ENCODE measurements at places on chromosomes 16 and 17. TPM values are rescaled to one million over a fixed set of nuclear protein-coding genes. Genes with fewer than 3 reads are reported as not detected.

- no peaks in the 10 kb centered on the region for H3K36me3 ChIP-seq
- no peak for DNase-seq
- no peak overlapping the region for H3K27ac ChIP-seq
- H3K27me3 ChIP-seq, result no peaks in the 10 kb centered on the region
- no peaks in the 10 kb centered on the region for H3K4me1 ChIP-seq
Observed at GRCh38 chr16:84027625-84028024, 15.0 kb downstream of the SLC38A8 start.

GRCh38 chr16:72824761-72825160 lies 223.2 kb downstream of the ZFHX3 start:
- peaks cover 4% of the 10 kb centered on the region for H3K4me1 ChIP-seq
- H3K27ac ChIP-seq, result no peak overlapping the region
- no peak for DNase-seq
- no peaks in the 10 kb centered on the region for H3K27me3 ChIP-seq
- no peak overlapping the region for H3K4me3 ChIP-seq

GRCh38 chr16:54886078-54886477 lies 44.6 kb upstream of the IRX5 start:
- H3K36me3 ChIP-seq, result no peaks in the 10 kb centered on the region
- no peak for DNase-seq
- H3K4me3 ChIP-seq, result no peak overlapping the region
- no peaks in the 10 kb centered on the region for H3K4me1 ChIP-seq
- H3K27me3 ChIP-seq, result no peaks in the 10 kb centered on the region
- no peak overlapping the region for H3K27ac ChIP-seq

GRCh38 chr17:48270899-48271298 lies 159.1 kb downstream of the SKAP1 start:
- H3K27ac ChIP-seq, result no peak overlapping the region
- H3K27me3 ChIP-seq, result no peaks in the 10 kb centered on the region
- no peaks in the 10 kb centered on the region for H3K36me3 ChIP-seq
- H3K4me3 ChIP-seq, result no peak overlapping the region

- no peaks in the 10 kb centered on the region for H3K36me3 ChIP-seq
- DNase-seq, result no peak
- H3K4me1 ChIP-seq, result peaks cover 6% of the 10 kb centered on the region
- H3K4me3 ChIP-seq, result no peak overlapping the region
- H3K27me3 ChIP-seq, result no peaks in the 10 kb centered on the region
Observed at GRCh38 chr16:81492965-81493754, 48.6 kb downstream of the CMIP start.

DNA sequence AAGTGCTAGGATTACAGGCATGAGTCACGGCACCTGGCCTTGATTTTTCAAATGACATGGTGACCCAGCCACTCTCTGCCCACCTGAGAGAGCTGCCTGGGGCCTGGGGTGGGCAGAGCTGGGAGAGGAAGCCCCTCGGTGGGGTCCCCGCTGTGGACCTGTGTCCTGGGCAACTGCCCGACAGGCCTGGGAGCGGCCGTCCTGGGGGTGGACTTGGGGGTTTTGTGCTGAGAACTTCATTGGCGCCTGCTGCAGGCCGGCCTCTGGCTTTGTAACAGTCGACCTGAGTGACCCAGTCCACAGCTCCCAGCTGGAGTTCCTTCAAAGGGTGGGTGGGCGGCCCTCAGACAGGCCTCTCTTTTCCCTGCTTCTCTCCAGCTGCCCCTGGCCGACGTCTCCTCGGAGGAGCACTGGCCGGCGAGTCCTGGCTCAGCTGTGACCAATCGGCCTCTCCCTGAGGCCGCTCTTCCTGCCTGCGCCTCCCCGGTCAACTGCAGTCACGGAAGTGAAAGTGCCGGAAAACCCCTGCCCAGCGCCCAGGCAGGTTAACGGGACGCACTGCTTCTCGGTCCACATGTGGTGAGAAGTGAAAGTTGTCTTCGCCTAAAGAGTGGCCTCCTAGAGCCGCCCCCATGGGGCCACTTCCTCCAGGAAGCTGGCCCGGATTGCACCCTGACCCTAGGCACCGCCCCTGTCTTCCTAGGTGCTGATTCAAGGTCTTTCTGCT lies 5.5 kb downstream of the CBFA2T3 start:
- no peaks in the 10 kb centered on the region for H3K36me3 ChIP-seq
- H3K27ac ChIP-seq, result no peak overlapping the region
- H3K27me3 ChIP-seq, result no peaks in the 10 kb centered on the region
- no peak for DNase-seq

- no peak for DNase-seq
- H3K27ac ChIP-seq, result no peak overlapping the region
- no peaks in the 10 kb centered on the region for H3K27me3 ChIP-seq
- H3K4me3 ChIP-seq, result no peak overlapping the region
- no peaks in the 10 kb centered on the region for H3K4me1 ChIP-seq
- H3K36me3 ChIP-seq, result peaks cover 10% of the 10 kb centered on the region
Observed at GRCh38 chr16:2244301-2244700, 7.1 kb downstream of the ECI1 start.

DNA sequence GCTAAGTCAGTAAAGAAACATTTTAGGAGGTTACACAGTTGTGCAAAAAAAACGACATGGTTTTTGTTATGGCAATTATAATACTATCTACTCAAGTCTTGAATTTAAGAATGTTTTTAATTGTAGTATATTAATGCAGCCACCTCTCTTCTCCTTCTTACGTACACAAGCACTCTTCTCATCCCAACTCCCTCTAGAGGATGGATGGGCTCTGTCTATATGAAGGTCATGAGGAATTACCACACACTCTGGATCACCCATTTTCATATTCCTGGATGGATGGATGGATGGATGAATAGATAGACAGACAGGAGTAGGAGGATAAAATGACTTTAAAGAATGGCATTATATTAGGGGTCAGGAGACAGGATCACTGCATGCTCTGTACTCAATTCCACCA lies 120.0 kb downstream of the PHKB start:
- H3K27me3 ChIP-seq, result no peaks in the 10 kb centered on the region
- H3K4me1 ChIP-seq, result no peaks in the 10 kb centered on the region
- H3K4me3 ChIP-seq, result no peak overlapping the region
- DNase-seq, result no peak
- no peaks in the 10 kb centered on the region for H3K36me3 ChIP-seq
- H3K27ac ChIP-seq, result no peak overlapping the region

DNA sequence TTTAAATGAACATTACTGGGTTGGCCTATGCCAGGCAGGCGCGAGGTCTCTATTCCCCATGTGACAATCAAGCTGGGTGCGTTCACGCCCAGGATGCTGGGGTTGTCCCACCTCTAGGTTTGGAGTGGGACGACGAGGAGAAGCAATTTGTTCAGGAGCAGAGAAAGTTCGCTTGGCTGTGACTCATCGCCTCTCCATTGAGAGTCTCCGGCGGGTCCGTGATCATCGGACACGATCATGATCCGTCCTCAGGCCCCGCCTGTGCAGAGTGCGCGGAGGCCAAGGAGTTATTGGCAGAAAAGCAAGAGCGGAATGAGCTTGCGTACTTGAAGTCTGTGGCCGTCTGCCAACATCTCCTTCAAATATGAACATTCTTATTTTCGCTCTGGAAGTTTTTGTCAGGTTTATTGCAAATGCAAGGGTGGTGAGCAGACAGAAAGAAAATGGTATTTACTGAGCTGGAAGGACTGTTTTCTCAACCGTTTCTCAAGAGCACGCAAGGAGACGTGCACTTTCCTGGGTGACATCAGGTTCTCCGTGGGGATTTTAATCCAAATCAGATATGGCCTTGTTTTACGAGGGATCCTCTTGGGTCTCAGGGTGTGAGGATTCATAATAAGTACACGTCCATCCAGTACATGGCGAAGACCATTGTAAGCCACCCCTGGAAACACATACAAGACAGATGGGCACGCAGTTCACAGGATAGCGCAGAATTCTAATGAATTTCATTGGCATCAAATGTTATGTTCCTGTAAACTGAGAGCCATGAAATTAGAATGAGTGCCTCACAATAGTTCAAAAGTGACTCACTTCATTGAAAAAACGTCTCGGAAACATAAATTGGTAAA lies 70.1 kb upstream of the CREBBP start:
- peak; percentile 44 for DNase-seq
- H3K4me1 ChIP-seq, result no peaks in the 10 kb centered on the region
- H3K27ac ChIP-seq, result peak overlapping the region; percentile 44
- no peaks in the 10 kb centered on the region for H3K27me3 ChIP-seq
- H3K36me3 ChIP-seq, result no peaks in the 10 kb centered on the region

DNA sequence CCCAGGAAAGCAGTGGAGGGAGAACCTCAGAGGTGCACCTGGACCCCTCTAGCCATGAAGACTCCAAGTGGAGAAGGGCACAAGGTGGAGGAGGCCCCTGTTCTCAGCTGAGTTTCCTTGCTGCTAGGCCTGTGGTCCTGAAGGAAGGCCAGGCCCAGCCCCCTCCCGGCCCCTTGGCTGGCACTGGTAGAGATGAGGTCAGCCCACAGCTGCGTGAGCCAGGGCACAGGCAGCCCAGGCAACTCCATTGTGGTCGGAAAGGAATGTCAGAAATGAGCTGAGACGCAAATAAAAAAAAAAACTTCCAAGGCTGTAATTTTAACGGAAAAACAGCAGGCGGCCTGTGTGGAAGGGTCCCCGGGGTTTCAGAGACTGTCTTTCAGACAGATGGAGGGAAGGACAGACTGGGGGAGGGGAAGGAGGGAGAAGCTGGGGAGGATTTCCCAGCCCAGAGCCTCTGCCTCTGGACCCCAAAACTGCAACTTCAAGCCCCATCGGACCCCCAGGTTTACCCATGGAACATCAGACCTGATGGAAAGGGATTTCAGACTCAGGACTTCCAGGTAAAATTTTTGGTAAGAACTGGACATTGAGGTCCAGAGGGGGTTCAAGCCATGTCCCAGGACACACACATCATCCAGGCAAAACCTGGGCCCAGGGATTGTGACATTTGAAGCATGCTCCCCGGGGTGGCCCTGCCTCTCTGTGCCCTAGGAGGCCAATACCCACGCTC lies 25.6 kb upstream of the MRPS23 start:
- H3K4me1 ChIP-seq, result peaks cover 6% of the 10 kb centered on the region
- no peak overlapping the region for H3K4me3 ChIP-seq
- H3K36me3 ChIP-seq, result no peaks in the 10 kb centered on the region
- no peak for DNase-seq

DNA sequence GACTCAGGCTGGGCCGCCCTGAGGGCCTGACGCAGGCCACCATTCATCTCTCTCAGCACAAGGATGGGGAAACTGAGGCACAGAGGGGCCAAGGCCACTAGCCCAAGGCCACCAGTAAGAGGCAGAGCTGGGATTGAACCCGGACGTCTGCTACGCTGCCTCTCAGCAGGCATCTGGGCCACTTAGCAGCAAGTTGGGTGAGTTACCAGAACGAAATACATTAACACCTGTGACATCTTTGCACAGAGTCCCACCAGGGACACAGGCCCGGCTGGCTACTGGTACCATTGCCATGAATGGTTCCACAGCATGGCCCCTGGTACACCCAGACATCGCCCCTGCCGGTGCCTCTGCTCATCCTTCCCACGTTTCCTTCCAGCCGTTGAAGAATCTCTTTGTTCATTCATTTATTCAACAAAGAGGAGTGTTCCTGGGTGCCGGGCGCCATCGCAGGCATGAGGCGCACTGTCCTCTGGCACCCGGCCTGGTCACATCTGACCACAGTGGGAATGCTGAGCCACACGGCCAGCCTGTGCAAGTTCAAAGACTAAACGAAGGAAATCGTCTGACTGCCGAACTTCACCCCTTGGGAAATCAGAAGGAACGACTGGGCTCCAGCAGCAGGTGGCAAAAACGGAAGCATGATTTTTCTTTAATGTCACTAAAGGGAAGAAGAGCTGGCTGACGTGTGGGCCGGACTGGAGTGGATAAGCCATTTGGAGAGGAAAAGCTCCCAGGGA lies 7.4 kb upstream of the ZNF469 start:
- DNase-seq, result no peak
- H3K36me3 ChIP-seq, result no peaks in the 10 kb centered on the region
- H3K4me1 ChIP-seq, result no peaks in the 10 kb centered on the region
- H3K27me3 ChIP-seq, result no peaks in the 10 kb centered on the region
- H3K4me3 ChIP-seq, result no peak overlapping the region

- H3K4me3 ChIP-seq, result no peak overlapping the region
- H3K27ac ChIP-seq, result no peak overlapping the region
- H3K36me3 ChIP-seq, result no peaks in the 10 kb centered on the region
- DNase-seq, result no peak
Observed at GRCh38 chr17:29157310-29157709, 22.9 kb downstream of the MYO18A start.

DNA sequence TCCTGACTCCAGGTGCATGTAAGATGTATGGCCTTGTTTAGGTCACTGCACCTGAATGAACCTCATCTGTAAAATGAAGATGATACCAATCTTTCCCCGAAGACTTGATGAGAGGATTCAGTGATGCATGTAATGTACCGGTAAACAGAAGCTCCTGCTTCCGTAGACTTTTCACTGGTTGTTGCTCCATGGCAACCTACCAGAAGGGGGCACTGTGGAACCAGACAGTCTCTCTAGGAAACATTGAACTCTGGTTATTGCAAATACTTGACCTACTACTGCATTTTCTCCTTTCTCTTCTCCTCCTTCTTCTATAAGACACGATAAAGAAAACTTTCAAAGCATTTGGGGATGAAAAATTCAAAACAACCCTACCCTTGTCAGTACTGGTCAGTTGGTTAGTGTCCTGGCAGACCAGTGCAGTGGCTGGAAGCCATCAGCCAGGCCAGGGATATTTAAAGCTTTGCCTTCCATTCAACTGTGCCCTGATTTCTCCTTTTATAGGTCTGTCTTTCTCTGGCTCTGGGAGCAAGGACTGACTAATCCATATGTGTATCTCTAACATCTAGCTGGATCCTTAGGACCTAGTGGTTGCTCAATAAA lies 667.4 kb upstream of the SALL1 start:
- H3K36me3 ChIP-seq, result no peaks in the 10 kb centered on the region
- H3K4me3 ChIP-seq, result no peak overlapping the region

- no peak overlapping the region for H3K4me3 ChIP-seq
- H3K27me3 ChIP-seq, result no peaks in the 10 kb centered on the region
- H3K27ac ChIP-seq, result no peak overlapping the region
Observed at GRCh38 chr17:67492824-67493517, 115.9 kb downstream of the PITPNC1 start.

DNA sequence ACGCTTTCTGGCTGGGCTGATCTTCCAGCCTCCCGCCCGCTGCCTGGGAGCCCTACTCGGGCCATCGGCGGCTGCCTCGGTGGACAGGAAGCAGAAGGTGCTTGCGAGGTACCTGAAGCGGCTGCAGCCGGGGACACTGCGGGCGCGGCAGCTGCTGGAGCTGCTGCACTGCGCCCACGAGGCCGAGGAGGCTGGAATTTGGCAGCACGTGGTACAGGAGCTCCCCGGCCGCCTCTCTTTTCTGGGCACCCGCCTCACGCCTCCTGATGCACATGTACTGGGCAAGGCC lies 30.7 kb downstream of the CIITA start:
- H3K36me3 ChIP-seq, result no peaks in the 10 kb centered on the region
- no peak overlapping the region for H3K27ac ChIP-seq
- no peak for DNase-seq
- H3K4me3 ChIP-seq, result no peak overlapping the region
- H3K27me3 ChIP-seq, result no peaks in the 10 kb centered on the region

MPO gene
- not detected for total RNA-seq

SGF29 gene
- 17.4 TPM for total RNA-seq

GGT6 gene
- 158 TPM for total RNA-seq

CD68 gene
- total RNA-seq, result 37.7 TPM

RASL10B gene
- 0.07 TPM for total RNA-seq
